ENCODE measurements at places on chromosomes 16 and 17. TPM values are rescaled to one million over a fixed set of nuclear protein-coding genes. Genes with fewer than 3 reads are reported as not detected.

The BEAN1 gene
- 3.8 TPM for polyA plus RNA-seq

The FBXW10 gene
- 0.75 TPM for polyA plus RNA-seq

The SLC6A4 gene
- polyA plus RNA-seq, result 0.71 TPM

The SPATA22 gene
- polyA plus RNA-seq, result 0.68 TPM

The TMEM238L gene
- 3.3 TPM for polyA plus RNA-seq

The SCGB1C2 gene
- polyA plus RNA-seq, result 0.41 TPM

The ABCC6 gene
- 36.2 TPM for polyA plus RNA-seq

The KRTAP2-1 gene
- not detected for polyA plus RNA-seq

The RASD1 gene
- 1.2 TPM for polyA plus RNA-seq

The UBFD1 gene
- 69.8 TPM for polyA plus RNA-seq

The RPL19 gene
- 1,776 TPM for polyA plus RNA-seq

The KRTAP1-5 gene
- not detected for polyA plus RNA-seq

The EME1 gene
- polyA plus RNA-seq, result 7.7 TPM

The KRT17 gene
- polyA plus RNA-seq, result 4.8 TPM

The RHBDL3 gene
- polyA plus RNA-seq, result 1.8 TPM

The TMED6 gene
- polyA plus RNA-seq, result 1.9 TPM

The P2RX5 gene
- 1.3 TPM for polyA plus RNA-seq
